ENCODE measurements at places on chromosomes 2 and 18.
A peak's percentile ranks its signal among the peaks of the same experiment; 100 is the strongest.

DNA sequence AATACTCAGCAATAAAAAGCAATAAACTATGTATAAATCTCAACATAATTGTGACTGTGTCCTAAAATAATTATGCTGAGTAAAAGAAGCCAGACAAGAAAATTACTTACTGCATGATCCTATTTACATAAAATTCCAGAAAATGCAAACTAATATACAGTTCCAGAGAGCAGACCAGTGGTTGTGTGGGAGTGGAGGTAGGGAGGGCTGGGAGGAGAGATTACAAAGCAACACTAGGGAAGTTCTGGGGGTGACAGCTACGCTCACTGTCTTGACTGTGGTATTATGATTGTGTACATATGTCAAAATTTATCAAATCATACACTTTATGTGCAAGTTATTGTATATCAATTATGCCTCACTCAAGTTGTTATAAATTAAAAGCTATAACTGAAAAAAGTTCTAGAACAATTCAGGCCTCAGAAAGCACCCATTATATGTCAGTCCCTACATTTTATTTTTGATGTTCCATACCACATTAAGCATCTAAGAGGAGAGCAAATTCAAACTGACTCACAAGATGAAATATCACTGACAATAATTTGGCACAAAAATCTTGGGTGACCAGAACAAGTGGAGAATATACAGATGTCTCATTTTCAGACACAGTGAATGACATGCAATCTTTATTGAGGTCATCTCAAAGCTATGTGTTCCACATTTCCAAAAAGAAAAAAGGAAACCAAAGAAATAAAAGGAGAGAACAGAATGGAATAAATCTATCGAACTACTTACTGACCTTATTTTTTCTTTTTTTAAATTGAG, 85.1 kb downstream of the ANTXR1 start:
- DNase-seq: no peak

DNA sequence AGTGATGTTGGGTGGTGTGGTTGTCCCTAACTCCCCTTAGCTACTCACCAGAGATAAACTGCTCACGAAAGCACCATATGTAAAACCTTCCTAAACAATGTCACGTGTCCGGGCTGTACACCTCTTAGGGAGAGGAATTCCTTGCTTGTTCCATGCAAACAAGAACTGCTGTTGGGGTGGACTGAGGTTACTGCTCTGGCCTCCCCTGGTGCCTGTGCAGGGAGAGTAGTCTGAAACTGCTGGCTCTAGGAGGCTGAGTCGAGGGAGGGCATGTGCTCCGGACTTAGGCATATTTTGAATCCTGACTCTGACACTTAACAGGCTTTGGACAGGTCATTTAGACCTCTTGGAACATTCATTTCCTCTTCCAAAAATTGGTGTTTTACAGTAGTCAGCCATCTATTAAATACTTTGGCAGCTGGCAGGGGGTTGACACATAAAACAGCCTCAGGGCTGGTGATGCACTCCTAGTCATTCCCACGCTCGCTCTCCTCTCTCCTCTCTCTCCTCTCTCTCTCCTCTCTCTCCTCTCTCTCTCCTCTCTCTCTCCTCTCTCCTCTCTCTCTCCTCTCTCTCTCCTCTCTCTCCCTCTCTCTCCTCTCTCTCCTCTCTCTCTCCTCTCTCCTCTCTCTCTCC, 10.6 kb downstream of the THNSL2 start:
- peak; percentile 15 for DNase-seq

DNA sequence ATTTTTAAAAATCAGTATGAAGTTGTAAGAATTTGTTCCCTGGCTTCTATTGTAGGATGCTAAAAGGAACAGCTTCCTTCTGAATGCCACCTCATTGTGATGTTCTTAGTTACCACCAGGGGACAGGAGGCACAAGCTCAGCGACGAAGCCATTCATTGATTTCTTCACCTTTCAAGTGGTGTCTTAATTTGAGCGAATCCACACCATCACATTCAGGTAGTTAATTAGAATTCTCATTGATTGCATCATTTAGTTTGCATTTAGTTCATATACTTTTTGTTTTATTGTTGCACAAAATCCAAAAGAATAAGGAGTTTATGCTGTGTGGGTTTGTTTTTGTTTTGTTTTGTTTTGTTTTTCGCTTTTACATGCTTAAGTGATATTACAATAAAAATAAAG, 23.1 kb downstream of the CYP27C1 start:
- DNase-seq: no peak

DNA sequence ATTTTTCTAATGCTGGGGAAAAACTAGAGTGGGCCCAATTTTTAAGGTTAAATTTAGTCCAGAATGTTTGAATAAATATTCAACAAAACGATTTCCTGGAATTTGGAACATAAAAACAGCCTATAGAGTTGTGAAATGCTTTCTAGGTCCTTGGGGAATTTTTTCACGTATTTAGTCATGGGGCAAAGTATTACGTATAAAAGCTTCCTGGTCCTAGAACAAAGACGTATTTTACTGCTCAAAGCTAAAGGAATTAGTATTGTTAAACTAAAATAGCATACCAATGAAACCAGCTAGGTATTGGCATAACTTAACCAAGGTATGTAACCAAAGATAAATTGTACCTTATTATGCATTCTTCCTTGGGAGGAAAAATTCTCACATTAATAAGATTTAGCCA, 1.6 kb downstream of the SESTD1 start:
- DNase-seq: peak; percentile 24

DNA sequence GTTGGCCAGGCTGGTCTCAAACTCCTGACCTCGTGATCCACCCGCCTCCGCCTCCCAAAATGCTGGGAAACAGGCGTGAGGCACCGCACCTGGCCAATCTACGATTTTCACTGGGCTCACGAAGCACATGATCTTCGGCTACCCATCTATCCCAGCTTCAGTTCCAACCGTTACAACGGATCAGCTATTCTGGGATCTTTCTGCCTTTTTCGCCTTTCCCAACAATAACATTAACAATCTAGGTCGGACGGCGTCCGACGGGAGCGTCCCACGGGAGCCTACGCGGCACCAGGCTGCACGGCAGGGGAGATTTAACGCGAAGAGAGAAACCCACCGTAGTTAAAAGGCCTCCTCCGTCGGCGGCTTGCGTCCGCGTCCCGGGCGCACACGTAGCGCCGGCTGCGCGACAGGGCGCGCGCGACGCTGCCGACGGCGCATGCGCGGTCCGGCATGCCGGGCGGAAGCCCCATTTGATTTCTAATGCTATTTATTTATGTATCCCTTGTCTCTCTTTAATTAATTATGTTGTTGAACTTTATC, at the start of gene MSL3B:
Gene MSL3B, minus strand, starts transcription at position 394 of the 540 bp plus-strand sequence.
- peak; percentile 78 for DNase-seq

GRCh38 chr2:98099939-98100743, 13.2 kb downstream of the VWA3B start:
- DNase-seq: no peak

DNA sequence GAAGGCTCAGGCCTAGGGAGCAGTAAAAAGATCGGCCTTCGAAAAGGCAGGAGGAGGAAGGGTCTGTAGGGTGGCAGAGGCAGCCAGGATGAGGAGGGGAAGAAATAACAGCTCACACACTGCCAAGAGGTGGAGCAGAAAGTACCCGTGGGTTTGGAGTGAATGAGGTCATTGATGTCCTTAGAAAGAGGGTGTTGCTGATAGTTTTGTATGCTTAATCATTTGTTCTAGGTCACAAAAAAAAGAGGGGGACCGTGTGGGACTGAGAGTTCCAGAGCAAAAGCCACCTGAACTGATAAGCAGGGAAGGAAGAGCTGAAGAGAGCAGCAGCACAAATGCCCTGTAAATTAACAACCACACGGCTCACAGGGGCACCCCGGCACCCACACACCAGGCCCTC, 140.4 kb downstream of the FAM161A start:
- DNase-seq: no peak

- no peak for DNase-seq
Measured at GRCh38 chr2:232454630-232455029, 1.3 kb upstream of the ALPI start.

- no peak for DNase-seq
Measured at GRCh38 chr2:52956118-52956517, 811.5 kb upstream of the CHAC2 start.

DNA sequence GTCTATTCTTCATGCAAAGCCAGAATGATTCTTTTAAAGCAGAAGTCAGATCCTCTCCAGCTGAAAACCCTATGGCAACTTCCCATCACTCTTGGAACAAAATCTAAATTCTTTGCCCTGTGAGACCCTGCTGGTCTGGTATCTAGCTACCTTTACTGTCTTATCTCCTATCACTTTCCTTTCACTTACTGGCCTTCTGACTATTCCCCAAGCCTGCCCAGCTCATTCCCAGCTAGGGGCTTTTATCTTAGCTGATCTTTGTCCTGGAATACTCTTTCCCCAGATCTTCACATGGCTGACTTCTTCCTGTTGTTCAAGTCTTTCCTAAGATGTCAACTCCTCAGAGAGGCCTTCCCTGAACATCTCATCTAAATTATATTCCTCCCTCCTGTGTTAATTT, 63.6 kb downstream of the GREB1L start:
- DNase-seq: no peak

DNA sequence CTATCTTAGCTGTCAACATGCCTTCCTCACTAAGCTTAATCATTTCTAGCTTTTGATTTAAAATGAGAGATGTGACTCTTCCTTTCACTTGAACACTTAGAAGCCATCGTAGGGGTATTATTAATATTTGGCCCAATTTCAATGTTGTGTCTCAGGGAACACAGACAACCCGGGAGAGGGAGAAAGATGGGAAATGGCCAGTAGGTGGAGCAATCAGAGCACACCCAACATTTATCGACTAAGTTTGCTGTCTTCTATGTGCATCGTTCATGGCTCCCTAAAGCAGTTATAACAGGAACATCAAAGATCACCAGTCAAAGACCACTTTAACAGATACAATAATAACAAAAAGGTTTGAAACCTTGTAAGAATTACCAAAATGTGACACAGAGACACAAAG, 110.2 kb downstream of the OLA1 start:
- DNase-seq: no peak

GRCh38 chr2:10225291-10226037, 77.2 kb upstream of the HPCAL1 start:
- DNase-seq: no peak

DNA sequence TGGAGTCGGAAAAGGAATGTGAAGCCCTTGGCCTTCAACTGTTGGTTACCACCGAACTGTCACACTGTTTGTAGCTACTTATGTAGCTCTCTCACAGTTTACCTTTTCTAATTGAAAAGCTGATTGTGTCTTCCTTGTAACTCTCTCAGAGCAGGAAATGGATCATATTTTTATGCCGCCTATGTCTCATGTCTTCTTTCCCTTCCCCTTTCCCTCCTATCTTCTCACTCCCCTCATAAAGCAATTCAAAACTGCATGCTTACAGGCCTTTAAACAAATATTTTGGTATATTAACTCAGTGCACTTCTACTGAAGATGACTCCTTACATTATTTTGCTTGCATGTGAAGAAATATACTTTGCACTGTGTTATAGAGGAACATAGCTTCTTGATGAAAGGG, 6.0 kb downstream of the SLC39A10 start:
- no peak for DNase-seq

- DNase-seq: no peak
Measured at GRCh38 chr18:3648641-3649040, 198.7 kb downstream of the TGIF1 start.

DNA sequence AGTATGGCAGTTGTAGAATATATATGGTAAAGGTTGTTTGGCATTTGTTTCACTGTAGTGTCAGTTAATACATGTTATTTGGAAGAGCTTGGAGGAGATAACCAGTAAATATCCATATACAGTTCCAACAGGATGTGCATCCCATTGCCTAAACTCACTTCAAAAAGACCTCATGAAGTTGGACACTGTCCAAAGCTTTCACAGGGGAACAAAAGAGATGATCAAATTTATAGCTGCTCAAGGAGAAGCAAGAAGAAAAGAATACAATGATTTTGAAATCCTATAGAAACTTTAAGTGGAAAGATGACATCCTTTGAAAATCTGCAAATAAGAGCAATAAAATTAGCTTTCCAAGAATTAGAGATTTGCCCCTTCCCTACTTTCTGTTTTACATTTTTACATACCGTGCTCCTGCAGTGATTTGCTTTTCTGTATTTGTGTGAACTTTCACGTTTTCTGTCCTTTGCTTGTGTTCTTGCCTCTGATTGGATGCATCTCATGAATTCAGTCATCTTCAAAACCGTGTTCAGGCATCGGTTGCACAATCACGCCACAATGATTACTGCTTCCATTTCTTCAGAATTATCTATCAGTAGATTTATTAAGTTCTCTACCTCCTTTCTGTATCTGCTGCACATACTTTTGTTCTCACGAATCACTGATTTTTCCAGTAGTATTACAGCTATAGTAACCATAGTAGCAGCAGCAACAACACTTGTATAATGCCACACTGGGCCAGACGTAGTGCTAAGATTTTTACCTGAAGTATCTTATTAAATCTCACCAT, 83.8 kb downstream of the PARD3B start:
- peak; percentile 40 for DNase-seq

DNA sequence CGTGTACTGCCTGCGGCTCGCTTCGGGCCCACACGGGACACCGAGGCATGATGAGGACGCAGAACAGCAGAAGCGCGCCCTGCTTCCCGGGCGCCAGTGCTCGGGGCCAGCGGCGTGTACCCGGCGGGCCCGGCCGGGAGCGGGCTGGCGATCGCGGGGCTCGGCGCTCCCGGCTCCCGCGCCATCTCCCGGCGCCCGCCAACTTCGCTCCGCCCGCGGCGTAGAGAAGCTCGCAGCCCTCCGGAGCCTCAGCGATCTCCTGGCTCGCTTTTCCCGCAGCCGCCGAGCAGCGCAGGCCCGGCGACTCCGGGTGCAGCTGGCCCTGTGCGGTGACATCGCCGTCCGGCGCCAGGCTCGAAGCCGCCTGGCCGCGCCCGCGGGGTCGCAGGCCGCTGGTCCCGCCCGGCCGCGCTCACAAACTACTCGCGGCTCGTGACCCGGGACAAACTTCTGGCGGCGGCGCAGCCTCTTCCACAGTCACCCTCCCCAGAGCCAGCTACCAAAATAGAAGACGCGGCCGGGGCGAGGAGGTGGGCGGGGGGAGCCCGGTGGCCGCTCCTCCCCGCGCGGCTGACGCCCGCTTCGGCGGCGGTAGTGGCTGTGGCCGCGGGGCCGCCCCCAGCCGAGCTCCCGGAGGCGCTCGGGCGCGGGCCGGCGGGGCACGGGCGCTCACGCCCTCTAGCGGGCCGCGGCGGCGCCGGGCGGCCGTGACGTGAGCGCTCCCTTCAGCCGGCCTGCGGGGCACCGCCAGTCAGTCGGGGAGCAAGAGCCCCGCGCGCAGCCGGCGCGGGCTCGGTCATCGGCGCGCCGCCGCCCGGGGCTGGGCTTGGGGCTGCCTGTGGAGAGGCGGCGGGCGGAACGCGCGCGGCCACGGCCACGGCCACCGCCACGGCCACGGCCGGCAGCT, at the start of gene PTPRM:
Gene PTPRM, plus strand, starts transcription at position 750 of the 907 bp plus-strand sequence. CDS start 503 bp downstream, outside the sequence.
- DNase-seq: peak; percentile 96

DNA sequence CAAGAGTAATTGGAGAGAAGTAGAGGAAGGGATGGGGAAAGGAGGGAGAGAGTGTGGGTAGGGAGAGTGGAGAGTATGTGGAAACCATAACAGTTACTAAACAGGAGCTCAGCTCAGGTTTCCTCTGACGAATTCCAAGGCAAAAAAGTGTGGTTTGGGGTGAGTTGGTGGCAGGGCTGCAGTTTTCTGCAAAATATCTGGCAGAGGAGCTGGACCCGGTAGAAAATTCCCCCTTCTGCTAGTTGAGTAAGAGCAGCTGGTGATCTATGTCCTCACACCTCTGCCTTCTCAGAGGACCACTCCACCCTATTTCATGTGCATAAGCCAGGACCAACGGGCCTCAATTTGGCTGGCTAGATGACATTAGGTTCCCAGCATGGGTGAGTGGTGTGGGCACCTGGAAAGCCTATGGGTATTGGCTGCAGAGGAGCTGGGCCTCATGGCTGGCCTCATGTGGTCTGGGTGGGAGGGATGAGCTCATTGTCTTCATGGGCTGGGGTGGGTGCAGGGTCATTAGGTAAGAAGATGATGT, 13.2 kb downstream of the NRP2 start:
- peak; percentile 81 for DNase-seq

GRCh38 chr2:1219901-1220573, 193.2 kb upstream of the TPO start:
- DNase-seq: no peak
